Activated naive CD4-positive, alpha-beta T cell (primary cell): ENCODE measurements at places on chromosomes 7 and 10.

DNA sequence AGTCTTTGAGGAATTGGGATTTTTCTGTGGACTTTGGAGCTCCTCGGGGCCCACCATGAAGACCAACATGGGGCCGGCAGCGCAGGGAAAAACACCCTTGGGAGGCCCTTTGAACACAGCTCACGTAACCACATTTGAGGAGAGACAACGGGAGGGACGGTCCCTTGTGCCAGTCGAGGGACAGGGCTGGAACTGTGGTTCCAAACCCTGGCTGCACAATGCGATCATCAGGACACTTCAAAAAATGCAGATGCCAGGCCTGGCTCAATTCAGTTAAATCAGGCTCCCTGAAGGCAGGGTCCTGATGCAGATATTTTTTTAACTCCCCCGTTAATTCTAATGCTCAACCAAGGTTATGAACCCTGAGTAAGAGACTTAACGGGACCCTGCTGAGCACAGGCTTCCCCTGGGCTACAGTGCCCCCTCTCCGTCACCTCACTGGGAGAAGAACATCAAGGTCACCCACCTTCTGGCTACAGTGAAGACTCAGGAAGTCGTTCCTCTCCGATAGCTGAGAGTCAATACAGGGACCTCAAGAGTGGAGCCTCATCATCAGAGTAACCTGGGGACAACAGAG, 30.4 kb downstream of the LYZL1 start:
- no peak for DNase-seq

- no peak for DNase-seq
These were observed 183.1 kb upstream of the SEMA3E start for GRCh38 chr7:83832009-83832408.

DNA sequence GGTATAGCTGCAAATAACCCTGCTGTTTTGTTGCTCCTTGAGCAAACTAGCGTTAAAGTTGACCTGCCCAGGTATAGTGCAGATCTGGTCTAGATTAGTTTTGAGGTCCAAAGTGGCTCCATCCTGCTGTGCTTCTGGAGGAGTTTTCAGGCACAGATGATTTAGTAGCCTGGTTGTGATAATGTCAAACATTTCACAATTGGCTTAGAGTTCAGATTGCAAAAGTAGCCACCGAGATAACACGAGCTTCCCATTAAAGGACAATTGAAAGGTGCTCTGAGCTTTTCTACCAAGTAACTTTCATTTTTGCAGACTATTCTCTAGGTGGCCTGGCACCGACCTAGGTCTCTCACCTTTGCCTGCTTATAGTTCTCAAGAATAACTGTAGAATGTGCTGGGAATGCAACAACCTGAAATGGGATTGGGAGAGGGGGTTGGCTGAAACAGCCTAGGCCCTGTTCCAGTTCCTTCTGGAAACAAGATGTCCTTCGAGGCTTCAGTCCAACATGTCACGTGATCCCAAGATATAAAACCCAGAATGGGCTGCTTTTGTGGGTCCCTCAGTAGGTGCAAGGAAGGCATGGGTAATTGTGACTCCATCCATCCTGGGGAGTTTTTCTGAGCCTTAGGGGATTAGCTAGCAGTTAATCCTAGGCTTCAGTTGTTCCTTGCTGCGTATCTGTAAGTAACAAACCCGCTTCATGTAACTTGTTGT, 201.0 kb downstream of the CHRM2 start:
- DNase-seq, result no peak

DNA sequence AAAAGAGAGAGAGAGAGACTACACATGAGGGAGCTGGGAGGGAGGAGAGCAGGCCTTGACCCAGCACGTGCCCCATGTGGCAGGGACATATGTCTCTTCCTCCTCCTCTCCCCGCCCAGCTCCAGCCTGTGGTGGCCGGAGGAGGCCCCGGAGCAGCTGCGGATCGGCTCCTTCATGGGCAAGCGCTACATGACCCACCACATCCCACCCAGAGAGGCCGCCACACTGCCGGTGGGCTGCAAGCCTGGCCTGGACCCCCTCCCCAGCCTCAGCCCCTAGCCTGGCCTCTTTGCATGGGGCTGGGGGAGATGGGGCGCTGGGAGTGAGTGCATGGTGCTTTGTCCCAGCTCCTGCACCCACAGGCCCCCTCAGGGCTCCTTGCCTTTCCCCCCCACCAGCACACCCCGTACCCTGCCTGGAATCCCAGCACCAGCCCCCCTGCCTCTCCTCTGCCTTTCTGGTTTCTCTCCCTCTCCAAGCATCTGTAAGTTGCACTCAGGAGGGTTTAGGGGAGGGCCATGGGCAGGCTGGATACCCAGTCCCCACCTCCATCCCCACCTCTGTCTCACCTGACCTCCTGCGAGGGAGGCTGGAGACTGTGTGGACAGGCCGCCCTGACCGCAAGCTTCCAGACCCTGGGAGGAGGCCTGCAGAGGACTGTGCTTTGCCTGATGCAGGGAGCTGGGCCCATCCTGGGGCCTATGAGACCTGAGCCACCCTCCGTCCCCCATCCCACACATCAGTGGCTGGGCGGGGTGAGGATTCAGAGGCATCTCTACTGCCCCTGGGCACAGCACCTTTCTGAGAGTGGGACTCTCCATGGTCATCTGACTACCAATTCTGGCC, 4.8 kb downstream of the UPK3B start:
- DNase-seq, result no peak

DNA sequence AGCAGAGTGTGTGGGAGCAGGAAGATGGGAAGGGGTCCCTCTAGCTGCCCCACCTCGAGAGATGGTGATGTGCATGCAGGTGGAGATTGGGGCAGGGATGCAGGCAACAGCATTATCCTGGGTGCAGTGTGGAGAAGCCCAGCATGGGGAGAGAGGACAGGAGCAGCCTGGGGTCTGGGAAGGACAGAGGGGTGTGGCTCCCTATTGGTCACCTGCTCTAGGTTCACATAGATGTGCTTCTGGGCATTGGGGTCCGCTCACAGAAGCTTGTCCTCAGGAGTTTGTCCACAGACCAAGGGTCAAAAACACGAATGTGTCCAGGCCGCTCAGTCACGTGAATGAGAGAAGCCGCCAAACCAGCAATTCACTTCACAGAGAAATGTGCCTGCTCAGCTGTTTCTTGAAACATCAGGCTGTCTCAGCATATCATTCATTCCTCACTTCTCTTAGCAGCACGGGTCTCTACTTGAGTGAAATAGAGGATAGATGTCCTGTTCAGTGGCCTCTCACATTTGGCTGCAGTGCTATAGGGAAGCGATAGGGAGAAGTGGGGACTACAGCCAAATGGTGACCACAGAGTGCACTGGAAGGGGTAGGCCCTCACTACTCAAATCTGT, 11.5 kb upstream of the SLC29A3 start:
- no peak for DNase-seq

DNA sequence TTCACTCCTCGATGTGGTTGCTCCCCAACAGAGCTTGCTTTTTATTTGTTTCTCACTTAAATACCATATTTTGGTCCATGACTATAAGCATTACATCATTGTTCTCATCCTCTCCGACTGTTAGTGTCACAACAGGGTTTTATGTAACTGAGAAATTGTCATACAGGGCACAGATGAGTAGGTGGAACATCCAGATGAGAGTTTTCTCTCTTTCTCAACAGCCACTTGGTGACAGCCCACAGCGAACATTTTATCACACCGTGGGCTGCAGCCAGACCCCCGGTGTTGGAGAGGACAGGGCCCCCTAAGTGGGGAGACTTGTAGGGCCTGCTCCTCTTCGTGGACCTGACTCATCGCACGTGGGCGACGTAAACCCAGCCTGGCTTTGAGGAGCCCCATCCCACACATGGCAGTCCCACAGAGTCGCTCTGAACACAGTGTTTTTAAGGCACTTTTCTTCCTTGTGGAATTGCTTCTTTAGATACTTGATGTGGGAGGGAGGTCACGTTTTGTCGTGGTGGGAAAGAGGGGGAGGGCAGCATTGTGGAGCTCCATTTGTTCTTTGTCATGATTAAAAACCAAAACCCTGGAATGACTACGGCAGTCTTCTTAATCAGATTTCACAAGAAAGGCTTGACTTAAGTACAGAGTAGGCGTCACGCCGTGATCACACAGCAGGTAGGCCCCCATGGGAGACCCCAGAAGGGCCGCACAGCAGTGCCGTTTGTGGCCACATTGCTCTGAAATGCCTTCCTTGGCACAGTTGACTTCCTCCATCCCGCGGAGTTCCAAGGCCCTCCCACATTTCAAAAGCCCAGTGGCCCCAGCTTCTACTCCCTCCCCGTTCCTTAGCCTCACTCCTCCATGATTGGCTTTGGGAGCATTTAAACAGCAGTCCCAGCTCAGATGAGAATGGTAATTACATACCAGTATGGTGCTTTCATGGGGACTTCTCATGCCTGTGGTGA, 220.6 kb downstream of the CCDC3 start:
- DNase-seq, result no peak

- no peak for DNase-seq
These were observed 57.6 kb downstream of the BICC1 start for GRCh38 chr10:58570307-58570723.

DNA sequence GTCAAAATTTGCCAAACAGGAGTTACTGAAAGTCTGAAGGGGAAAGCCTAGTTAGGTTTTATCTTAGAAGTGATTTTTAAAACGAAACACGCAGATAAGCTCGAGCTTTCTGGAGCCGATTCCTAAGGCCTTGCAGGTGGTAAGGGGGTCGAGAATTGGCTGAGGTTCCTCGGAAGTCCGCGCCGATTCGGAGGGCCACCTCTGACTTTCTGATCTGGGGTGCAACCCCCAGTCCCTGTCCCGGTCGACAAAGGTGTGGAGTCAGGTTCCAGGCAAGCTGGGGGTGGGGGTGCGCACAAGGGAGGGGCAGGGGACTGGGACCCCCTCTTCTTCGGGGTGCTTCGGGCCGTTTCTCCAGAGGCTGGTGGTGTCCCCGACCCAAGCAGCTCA, 701 bp upstream of the CUL1 start:
- DNase-seq, result no peak

DNA sequence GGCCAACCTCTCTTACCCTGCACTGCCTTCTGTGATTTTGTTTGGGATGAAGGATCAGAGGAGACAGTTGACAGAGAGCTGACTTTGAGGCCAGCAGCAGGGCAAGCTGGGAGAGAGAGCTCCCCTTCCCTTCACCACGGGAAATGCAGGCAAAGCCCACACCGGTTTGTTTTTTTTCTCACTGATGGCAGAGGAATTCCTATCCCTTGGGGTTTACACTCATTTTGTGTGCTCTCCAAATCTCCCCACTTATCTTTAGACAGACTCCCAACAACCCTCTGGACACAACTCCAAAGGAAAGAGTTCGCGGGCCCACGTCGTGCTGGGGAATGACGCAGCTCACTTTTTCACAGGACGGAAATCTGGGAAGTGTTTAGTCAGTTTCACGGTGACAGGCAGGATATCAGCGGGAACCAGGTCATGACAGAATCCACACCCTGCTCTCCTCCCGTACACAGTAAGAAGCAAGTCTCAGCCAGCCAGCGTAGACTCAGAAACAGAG, 68.3 kb upstream of the FAM171A1 start:
- no peak for DNase-seq

GRCh38 chr10:24418532-24418931, 209.6 kb downstream of the KIAA1217 start:
- DNase-seq, result no peak

GRCh38 chr7:17340655-17341054, 42.2 kb downstream of the AHR start:
- no peak for DNase-seq
